Brain microvascular endothelial cell (primary cell): ENCODE measurements at places on chromosomes 1 and 21.

- no peak for DNase-seq
These were observed 13.7 kb upstream of the IGFN1 start for GRCh38 chr1:201176940-201177339.

GRCh38 chr1:42332877-42333276, 2.2 kb downstream of the FOXJ3 start:
- DNase-seq, result no peak

GRCh38 chr1:219837274-219837993, 90.9 kb downstream of the SLC30A10 start:
- peak; percentile 46 for DNase-seq

GRCh38 chr1:61753998-61754508, 11.8 kb downstream of the PATJ start:
- no peak for DNase-seq
